Skeletal muscle cell (primary cell): ENCODE measurements at places on chromosomes 5 and 9.

DNA sequence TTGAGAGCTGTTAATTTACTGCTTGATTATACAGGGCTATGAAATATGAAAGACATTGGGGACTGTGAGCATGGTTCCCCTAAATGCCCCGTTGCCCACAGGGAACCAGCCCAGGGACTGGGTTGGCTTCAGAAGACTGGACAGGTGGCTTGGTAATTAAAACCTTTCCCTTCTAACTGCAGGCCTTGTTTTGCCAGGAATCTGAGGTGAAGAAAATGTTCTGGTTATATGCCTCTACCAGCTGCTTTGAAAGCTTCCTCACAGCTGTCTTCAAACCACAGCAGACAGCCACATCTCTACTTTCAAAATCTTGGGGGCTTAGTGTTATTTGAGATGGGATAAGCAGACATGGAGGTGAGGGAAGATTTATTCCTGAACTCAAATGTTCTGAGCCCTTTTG, 153.3 kb upstream of the SPRY4 start:
- no peak for DNase-seq

- no peak for DNase-seq
These were observed 6.8 kb upstream of the HNRNPA0 start for GRCh38 chr5:137760719-137761516.

GRCh38 chr9:14221558-14221957, 92.4 kb downstream of the NFIB start:
- peak; percentile 54 for DNase-seq

GRCh38 chr9:120710110-120710981, 3.9 kb downstream of the MEGF9 start:
- no peak for DNase-seq

DNA sequence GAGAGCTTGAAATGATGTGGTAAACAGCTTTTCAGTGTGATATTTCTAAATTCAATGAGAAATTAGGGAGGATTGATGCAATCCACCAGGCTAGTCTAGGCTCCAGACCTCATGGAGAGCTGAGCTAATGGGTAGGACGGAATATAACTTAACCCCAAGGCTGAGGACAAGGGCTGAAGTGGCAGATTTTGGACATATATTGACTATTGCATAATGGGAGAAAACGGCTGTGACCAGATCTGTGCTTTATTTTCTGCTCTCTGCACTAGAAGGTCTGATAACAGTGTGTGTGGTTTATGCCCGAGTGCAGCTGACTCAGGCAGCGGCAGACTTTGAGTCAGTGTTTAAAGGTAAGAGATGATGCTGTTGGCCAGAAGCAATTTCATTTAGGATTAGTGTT, 70.6 kb downstream of the ACTBL2 start:
- peak; percentile 37 for DNase-seq

GRCh38 chr9:122031776-122032175, 61.3 kb downstream of the TTLL11 start:
- DNase-seq, result no peak

DNA sequence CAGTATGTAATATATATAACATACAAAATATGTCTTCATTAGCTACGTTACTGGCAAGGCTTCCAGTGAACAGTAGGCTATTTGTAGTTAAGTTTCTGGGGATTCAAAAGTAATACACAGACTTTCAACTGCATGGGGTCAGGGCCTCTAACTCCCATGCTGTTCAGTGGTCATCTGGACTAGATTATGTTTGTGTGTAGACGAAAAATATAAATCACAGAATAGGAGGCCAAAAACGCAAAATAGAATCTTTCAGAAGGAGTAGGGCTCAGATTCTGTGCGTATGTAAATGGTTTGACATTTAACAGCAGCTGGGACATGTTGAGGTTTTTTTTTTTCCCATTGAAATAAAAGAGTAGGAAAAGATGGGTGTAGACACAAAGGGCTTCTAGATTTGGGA, 1048.7 kb upstream of the WWC1 start:
- DNase-seq, result no peak

- DNase-seq, result no peak
These were observed 525.1 kb downstream of the TAF11L14 start for GRCh38 chr5:18159331-18159730.

GRCh38 chr5:135535820-135536801, at the start of gene NEUROG1:
Gene NEUROG1 (minus strand): TSS chr5:135535964. CDS start chr5:135535690, 274 bp downstream.
- DNase-seq, result no peak
